Daoy (cell line): ENCODE measurements at places on chromosomes 5 and 9.

DNA sequence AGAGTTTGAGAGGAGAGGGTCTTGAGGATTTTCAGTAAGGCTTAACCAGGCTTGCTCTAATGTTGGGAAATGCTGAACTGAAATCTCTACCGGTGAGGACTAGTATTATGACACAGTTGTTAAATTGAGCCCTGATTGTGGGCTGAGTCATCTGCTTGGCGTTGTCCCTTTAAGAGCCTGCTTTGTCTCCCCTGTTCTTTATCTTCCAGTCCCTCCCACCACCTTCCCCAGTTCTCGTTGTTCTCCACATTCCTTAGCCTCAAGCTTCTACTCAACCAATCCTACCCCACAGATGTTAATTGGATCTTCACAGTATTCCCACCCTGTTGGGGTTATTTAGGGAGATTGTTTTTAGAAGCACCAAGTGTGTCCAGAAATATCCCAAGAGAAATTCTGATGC lies 57.6 kb downstream of the ANKRD55 start:
- DNase-seq, result peak; percentile 82

GRCh38 chr5:133727636-133728035 lies 115.3 kb upstream of the FSTL4 start:
- no peak for DNase-seq

DNA sequence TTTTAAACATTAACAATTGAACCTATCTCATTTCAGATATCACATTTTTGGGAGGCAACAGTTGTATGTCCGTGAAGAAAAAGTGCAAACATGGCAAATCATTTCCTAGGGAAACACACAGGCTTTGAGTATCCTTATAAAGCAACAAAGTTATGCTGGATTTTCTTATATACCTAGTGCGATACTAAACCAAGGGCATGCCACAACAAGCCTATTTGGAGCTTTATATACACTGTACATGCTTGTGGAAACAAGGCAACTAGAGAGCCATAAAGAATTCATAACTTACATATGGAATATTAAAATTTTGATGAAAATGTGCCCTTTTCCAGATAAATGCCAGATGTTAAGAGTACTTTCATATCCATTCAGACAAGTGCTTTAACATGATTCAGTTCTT lies 191.4 kb downstream of the DCP2 start:
- DNase-seq, result no peak

DNA sequence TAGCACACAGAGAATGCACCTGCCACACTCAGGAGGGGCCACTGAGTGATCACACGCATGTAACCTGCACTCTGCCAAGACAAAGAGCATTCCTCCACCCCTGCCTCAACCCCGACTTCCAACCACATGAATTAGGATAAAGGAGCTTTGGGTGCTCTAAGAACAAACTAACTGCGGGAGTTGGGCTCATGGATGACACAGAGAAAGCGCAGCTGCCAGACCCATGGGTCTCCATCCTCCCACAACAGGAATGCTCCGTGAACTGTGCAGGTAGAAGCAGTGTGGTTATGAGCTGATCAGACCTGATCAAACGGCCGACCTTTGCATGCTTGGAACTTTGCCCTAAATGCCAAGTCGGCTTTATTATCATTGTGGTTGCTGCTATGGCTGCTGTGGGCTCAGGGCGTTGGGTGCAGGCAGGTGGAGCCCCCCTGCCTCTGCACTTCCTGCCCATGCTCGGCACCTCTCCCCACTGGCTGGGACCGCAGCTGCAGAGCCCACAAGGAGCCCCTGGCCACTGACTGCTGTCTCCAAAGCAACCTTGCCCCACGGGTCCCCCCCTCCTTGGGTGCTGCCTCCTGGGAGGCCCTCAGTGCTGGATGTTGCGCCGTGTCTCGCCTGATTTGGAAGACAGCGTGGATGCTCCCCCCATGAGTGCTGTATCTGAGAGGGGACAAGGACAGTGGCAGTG lies 2.6 kb upstream of the SLC6A3 start:
- DNase-seq, result no peak

DNA sequence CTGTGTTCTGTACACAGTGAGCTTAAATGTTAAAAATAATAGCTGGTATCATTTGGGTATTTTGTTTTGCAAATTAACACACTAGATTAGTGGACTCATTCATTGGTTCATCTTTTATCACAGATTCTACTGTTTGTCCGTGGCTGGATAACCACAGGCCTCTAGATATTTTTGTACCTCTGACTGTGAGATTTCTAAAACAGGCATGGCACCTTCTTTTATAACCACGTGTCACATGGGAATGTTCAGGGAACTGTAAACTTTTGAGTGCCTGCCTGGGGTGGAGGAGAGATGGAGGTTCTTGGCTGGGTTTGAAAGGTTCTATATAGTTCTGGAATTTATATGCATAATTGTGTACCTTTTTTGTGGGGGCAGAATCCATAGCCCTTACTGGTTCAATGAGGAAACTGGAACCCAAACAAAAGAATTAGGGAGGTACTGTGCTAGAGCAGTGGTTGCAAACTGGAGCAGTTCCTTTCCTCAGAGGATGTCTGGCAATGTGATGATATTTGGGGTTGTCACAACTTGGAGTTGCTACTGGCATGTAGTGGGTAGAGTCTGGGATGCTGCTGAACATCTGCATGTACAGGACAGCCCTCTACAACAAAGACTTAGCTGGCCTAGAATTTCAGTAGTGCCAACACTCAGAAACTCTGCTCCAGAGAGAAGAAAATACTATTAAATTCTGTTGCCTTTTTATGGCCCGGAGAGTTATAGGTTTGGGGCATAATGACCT lies 16.9 kb downstream of the TLE4 start:
- DNase-seq, result no peak

- no peak for DNase-seq
Observed at GRCh38 chr9:95098391-95098921, 219.1 kb downstream of the FANCC start.

GRCh38 chr9:21993007-21993406 lies 1.2 kb downstream of the CDKN2A start:
- no peak for DNase-seq

DNA sequence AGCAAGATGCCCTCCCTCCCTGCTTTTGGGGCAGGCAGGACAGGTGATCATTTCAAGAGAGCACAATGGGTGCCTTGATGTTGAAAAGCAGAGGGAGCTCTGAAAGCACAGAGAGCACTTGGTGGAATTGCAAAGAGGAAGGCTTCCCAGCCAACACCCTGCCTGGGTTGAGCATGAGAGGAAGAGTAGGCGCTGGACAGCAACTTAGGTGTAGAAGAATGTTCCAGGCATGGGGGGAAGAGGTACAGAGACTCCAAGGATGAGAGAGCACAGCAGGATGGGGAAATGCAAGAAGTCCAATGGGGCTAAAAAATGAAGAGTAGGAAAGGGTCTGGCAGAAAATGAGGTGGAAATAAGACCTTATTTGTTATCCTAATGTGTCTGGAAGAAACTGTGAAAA lies 144.8 kb downstream of the TRIM36 start:
- DNase-seq, result no peak

GRCh38 chr5:174259696-174260420 lies 214.4 kb downstream of the NSG2 start:
- DNase-seq, result peak; percentile 14

GRCh38 chr5:14417276-14417730 lies 164.3 kb upstream of the OTULINL start:
- peak; percentile 41 for DNase-seq

- DNase-seq, result no peak
Observed at GRCh38 chr5:54438620-54439389, 16.7 kb upstream of the HSPB3 start.

- no peak for DNase-seq
Observed at GRCh38 chr5:72013766-72014624, 93.3 kb upstream of the MAP1B start.

- no peak for DNase-seq
Observed at GRCh38 chr9:134658378-134658955, 16.9 kb downstream of the COL5A1 start.

GRCh38 chr5:45060724-45061123 lies 252.0 kb downstream of the MRPS30 start:
- DNase-seq, result no peak

GRCh38 chr5:150613991-150614660 lies 26.3 kb upstream of the SYNPO start:
- DNase-seq, result no peak

DNA sequence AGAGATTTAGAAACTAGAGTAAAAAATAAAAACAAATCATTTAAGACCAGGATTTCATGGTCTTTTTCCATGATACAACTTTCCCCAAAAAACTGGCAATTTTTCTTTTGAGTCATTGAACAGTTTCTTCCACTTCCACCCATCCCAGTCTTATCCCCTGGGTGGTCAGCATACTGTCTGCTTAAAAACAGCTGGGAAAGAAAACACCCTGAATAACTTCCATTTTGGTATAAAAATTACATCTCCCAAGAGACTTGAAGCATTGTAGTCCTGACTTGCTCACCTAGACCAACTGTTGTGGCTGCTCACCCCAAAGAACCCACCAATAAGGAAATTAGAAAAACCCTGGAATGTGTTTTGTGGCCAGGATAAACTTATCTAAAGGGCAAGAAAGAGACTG lies 731.3 kb downstream of the NR2F1-AS1 start:
- no peak for DNase-seq
